ENCODE measurements at places on chromosomes 5 and 9. TPM values are rescaled to one million over a fixed set of nuclear protein-coding genes. Genes with fewer than 3 reads are reported as not detected.

SLC34A1 gene
- total RNA-seq, result not detected

IFNE gene
- 1.6 TPM for total RNA-seq

AGGF1 gene
- total RNA-seq, result 20.5 TPM

SEMA5A gene
- 0.10 TPM for total RNA-seq

LRRC8A gene
- 154 TPM for total RNA-seq

CCDC152 gene
- total RNA-seq, result 0.33 TPM

TICAM2 gene
- total RNA-seq, result 1.4 TPM

PTGDS gene
- total RNA-seq, result not detected

CATSPER3 gene
- under 0.01 TPM for total RNA-seq

SEPTIN8 gene
- total RNA-seq, result 47.9 TPM

SLC44A1 gene
- total RNA-seq, result 29.1 TPM

SVEP1 gene
- 0.33 TPM for total RNA-seq

TTC39B gene
- total RNA-seq, result 4.3 TPM

TESK1 gene
- 7.2 TPM for total RNA-seq

TAF11L5 gene
- total RNA-seq, result not detected

FLT4 gene
- 93.0 TPM for total RNA-seq

PCDHGB2 gene
- 4.6 TPM for total RNA-seq

BNC2 gene
- total RNA-seq, result 29.0 TPM

SOHLH1 gene
- total RNA-seq, result not detected

VCAN gene
- 10.4 TPM for total RNA-seq

GABRA1 gene
- not detected for total RNA-seq

CDC20B gene
- 0.19 TPM for total RNA-seq

CARTPT gene
- total RNA-seq, result not detected

ADGRV1 gene
- total RNA-seq, result under 0.01 TPM

SPAG8 gene
- total RNA-seq, result not detected

RNF183 gene
- not detected for total RNA-seq

IL13 gene
- total RNA-seq, result not detected

TAF11L10 gene
- total RNA-seq, result not detected

SPINK7 gene
- total RNA-seq, result not detected

POMT1 gene
- total RNA-seq, result 33.3 TPM

ZDHHC11B gene
- total RNA-seq, result not detected

TRPM6 gene
- total RNA-seq, result 0.38 TPM

CD180 gene
- total RNA-seq, result not detected

PCDHB4 gene
- total RNA-seq, result 0.33 TPM

LCN9 gene
- not detected for total RNA-seq

ARL14EPL gene
- total RNA-seq, result 0.67 TPM

CCDC107 gene
- 6.0 TPM for total RNA-seq
